Umbilical cord (tissue), 2 donors: ENCODE measurements at places on chromosomes 5 and 9.
A peak's percentile ranks its signal among the peaks of the same experiment; 100 is the strongest.

DNA sequence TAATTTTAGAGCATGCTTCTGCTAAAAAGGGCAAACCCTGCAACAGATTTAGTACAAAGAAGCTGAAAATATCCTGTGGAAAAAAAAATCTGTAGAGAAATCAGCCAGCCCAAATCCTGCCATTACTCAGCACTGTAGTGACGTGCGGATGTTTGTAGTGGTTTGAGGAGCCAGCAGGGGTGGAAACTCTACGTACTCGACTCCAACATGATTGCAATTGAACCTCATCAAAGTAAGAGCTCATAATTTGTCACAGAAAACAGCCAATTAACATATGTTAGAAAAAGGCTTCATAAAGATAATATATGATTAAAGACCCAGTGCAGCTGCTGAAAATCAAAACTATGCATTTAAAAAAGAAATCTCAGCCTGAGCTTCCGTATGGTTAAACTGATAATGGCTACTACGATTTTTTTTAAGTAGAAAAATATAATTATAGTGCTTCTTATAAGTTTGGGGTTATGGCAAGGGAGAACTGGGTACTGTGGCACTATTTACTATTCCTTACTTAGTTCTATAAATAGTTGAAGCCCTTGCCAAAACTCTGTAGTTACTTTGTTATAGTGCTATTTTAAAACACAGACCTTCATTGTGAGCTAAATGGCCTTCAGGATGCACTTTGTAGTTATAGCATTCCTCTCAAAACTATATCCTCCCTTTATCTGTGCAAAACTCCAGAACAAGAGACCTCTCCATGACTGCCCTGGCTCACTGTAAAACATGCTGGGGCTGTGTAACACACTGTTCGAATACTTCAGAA lies 49.4 kb downstream of the MEF2C start:
- DNase-seq, result peak; percentile 88

DNA sequence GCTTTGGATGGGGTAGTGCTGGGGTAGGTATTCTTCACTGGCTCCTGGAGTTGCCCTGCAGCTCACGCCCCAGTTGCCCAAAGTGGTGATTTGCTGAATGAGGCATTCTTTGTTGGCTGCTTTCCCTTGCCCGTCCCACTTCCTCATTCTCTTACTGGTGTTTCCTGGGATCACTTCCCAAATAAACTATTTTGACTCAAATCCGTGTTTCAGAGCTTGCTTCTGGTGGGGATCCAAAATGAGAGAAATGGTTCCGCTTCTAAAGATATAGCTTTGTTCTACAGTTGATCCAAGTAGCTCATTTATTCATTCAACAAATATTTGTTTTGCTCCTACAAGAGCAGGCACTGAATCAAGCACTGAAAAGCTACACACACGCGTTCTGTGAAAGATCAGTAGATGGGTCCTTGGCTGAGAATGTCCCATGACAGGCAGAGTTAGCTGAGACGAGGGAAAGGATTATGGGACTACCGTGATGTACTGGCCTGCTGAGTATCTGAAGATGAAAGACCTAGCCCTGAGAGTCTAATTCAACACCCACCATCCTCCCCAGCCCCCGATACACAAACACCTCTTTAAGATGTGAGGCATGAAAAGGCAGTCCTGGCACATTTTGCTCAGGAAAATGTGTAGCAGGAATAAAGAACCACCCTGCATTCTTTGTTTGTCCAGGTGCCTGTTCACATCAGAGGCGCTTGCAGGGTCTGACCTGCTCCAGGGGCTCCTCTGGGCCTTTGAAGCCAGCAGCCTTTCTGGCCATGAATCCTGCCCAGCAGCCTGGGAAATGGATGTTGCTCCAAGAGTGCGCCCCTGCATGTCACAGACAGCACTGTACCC lies 143.1 kb upstream of the RANBP3L start:
- DNase-seq, result peak; percentile 63

DNA sequence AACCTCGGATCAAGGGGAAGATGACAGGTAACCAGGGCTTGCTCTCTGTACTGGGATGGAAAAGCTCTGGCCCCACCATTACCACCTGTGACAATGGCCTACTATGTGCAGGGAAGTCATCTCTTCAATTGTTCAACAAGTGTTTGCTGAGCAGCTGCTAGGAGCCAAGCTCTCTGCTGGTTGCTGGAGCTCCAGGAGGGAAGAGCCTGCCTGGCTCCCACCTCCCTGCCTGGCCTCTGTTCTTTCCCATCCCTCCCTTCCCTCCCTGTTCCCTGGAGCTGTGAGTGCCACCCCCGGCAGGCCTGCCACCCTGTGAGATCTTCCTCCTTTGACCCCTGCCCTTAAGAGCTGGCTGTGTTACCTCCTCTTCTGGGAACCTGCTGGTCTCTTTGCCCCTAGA lies 59.7 kb upstream of the IER5L start:
- DNase-seq, result no peak

DNA sequence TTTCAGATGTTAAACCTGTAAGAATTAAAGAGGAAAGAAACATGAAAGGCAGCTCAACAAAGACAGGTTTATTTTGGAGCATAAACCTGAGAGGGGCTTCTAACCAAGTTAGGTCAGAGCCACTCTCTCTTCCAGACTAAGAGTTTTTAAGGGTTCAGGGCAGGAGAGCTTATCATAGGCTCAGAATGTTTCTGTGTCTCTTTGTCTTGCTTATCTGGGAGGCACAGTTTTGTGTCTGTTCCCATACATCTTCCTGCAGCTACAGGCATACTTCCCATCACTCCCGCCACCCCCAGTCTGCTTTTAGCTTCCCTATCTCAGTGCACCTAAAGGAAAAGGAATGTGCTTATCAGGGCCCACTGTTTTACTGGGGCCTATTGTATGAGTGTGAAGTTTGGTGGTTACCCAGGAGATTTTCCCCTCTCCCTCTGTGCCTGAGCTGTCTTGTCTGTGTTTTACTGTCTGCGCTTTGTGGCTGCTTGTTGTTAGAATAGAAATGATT lies 21.9 kb downstream of the CD14 start:
- no peak for DNase-seq

DNA sequence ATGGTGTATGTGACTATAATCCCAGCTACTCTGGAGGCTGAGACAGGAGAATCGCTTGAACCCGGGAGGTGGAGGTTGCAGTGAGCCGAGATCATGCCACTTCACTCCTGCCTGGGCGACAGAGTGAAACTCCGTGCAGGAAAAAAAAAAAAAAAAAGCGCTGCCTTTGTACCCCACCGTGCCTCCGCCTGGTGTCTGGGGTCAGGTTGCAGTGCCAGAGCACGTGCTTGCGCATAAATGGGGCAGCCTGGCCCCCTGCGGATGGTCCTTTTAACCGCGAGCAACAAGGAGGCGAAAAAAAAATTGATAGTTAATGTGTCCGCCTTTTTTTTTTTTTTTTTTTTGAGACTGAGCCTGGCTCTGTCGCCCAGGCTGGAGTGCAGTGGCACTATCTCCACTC lies 6.3 kb upstream of the CCNB1 start:
- DNase-seq, result no peak

- DNase-seq, result peak; percentile 96
Measured at GRCh38 chr9:14031060-14031414, 282.9 kb downstream of the NFIB start.

- DNase-seq, result no peak
Measured at GRCh38 chr9:4048441-4048840, 251.4 kb downstream of the GLIS3 start.

GRCh38 chr5:125327676-125328075 lies 581.2 kb upstream of the ZNF608 start:
- DNase-seq, result no peak
